ENCODE measurements at places on chromosomes 1 and 21.

DNA sequence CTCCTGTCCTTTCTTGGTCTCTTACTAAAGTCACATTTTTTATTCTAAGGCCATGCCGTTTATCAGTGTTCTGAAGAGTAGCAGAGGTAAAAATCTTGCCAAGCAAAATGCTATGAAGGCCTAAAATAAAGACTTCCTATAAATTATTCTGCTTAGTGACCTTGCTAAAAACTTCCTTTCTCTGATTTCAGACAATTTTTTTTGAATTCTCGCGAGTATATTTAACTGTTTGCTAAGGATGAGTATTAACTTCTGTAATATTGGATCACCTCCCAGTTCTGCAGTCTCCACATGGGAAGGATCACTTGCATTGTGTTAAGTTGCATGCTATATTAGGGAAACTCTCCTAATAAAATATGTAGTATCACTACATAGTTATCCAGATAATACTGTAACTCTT lies 123.4 kb upstream of the SNX7 start:
- DNase-seq: no peak

GRCh38 chr1:15236321-15236721 lies 10.7 kb upstream of the FHAD1 start:
- no peak for DNase-seq

- no peak for DNase-seq
Measured at GRCh38 chr1:51535006-51535592, 16.0 kb upstream of the EPS15 start.

- DNase-seq: no peak
Measured at GRCh38 chr1:81287411-81288080, 513.2 kb upstream of the ADGRL2 start.

- DNase-seq: no peak
Measured at GRCh38 chr21:41317063-41317392, 427 bp downstream of the FAM3B start.

GRCh38 chr1:234780112-234780511 lies 170.1 kb upstream of the IRF2BP2 start:
- no peak for DNase-seq

- peak; percentile 27 for DNase-seq
Measured at GRCh38 chr1:228037401-228038386, 30.9 kb downstream of the WNT3A start.

Measured in activated CD8-positive, alpha-beta memory T cell treated with anti-CD3 and anti-CD28 coated beads for 48 hours (primary cell).